Brain (organoid and tissue), 16 donors: ENCODE measurements at places on chromosomes 5 and 9.

DNA sequence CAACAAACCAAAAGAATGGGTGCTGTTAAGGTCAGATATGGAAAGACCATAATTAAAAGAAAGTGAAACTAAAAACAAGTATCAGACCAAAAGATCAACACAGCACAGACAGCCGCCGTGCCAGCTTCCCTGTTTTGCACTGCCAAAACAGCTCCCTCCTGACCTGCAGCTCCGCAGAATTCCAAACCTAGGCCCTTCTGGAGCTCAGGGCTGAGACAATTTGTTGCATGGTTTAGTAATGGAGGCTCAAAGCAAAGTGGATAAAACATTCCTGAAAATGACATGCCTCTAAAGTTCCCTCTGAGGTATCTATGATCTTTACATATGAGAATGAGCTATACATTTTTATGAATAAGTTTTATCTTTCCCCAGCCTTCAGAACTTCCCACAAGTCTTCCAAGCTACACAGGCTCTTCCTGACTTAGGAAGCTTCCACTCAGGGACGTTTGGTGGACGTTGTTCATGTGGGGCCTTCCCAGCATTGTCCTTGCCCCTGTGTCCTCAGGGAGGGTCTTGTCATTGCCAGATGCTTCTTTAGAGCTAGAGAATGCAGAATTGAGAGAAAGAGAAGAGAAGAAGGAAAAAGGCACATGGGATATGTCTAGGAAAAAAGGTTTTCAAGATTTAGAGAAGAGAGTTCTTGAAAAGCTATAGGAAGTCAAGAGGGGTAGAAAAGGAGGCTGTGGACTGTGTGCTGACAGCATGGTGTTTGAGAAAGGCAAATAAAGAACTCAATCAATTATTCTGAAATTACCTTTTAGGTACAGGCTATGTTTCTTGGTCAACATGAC, 28.4 kb upstream of the SSBP2 start:
- peak; percentile 53 for DNase-seq

GRCh38 chr5:54551926-54552325, 34.4 kb downstream of the SNX18 start:
- DNase-seq, result peak; percentile 73

DNA sequence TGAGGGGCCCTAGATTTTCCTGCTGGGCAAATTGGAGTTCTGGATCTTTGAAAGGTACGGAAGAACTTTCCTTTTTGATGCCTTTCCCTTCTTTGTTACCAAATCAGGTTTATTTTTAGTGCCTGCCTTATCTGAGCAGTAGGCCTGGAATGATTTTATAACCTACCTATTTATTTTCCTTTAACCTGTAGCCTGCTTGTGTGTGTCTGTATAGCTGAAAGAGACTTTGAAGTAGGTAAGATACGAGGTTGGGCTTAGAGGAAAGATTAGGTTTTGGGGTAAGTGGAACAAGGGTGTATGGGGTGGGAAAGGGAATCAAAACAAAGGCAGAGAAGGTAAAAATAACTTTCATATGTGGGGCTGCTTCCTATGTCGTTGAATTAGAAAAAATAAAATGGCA, 211.2 kb downstream of the CD180 start:
- DNase-seq, result no peak

GRCh38 chr5:94810281-94810680, 191.8 kb downstream of the SLF1 start:
- DNase-seq, result peak; percentile 34

DNA sequence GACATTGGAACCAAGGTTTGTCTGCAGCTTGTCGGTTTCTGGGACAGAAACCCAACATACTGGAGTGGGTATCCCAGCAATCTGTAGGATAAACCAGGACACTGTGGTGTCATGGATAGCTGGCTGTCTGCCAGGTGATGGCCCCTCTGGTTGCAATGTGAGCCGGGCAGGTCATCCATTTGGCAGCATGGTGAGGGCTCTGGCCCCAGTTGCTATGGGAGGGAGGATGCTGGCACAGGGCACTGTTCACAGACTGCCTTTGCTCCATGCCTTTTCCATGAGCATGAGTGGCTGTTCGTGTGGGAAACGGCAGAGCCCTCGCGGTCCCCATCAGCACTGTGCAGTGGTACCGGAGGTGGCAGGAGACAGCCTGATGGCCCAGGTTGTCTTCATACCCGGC, 6.4 kb downstream of the S1PR3 start:
- DNase-seq, result no peak

GRCh38 chr9:90821697-90822096, 20.1 kb downstream of the SYK start:
- no peak for DNase-seq
